GM18507 (cell line): ENCODE measurements at places on chromosomes 2 and 18.

GRCh38 chr2:215371915-215372897 lies 60.3 kb downstream of the ATIC start:
- DNase-seq: no peak

DNA sequence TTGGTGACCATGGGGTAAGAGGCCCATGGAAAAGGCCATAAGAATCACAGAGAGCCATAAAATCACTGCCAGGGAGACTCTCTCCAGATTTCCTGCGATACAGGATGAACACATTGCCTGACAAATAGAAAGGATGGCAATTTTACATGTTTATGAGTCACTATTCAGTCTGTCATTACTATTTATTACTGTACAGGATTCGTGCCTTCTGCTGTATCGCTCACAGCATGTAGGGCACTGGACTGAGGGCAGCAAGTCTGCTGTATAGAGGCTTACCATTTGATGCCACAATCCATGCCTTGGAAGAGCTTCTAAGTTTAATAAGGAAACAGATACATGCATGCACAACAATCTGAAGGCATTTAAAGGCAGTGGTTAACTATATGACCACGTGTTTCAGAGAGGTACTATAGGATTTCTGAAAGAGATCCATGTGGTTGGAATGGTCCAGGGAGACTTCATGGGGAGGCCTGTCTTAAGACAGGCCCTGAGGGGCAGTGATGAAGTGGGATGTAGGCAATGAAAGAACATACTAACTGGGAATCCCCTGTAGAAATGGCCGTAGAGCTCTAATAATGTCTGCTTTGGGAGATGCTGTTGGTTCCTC lies 702.4 kb upstream of the RAB6C start:
- DNase-seq: no peak

GRCh38 chr2:206556357-206556949 lies 85.8 kb upstream of the FAM237A start:
- DNase-seq: no peak

- DNase-seq: no peak
Observed at GRCh38 chr18:67525328-67526099, 9.0 kb upstream of the DSEL start.

DNA sequence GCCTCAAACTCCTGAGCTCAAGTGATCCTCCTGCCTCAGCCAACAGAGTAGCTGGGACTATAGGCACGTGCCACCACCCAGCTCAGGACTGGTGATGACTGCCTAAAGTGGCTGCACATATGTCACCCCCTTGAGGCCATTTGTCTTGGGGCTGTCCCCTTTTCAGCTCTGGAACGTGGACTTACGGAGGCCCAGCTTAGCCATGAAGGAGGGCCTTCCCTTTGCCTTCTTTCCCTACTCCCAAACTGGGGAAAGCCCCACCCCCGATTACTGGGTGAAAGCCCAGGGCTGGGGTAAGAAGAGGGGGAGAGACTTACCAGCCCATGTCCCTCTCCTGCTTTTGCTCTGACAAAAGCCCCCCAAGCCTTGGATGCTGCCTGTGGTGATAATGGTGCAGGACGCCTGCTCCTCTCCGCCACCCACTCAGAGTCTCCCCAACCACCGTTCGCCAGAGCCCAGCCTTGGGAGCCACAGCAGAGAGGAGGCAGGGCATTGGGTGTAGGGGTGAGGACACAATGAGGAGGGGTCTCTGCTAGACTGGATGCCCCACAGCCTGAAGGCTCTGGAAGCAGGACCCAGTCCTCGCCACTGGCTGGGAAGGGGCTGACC lies 2.5 kb upstream of the DUSP2 start:
- DNase-seq: no peak

GRCh38 chr18:34077599-34077998 lies 147.1 kb downstream of the NOL4 start:
- no peak for DNase-seq

DNA sequence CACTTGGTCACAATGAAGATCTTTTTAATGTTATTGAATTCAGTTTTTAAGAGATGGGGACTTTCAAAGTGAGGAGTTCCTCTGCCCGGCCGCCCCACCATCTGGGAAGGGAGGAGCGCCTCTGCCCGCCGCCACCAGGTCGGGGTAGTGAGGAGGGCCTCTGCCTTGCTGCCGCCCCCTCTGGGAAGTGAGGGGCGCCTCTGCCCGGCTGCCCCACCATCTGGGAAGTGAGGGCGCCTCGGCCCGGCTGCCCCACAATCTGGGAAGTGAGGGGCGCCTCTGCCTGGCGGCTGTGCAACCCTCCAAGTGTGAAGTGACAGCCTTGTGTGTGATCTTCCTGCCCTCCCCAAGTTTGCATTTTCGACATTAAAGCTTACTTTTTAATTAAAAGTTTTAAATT lies 899.3 kb downstream of the TRIB2 start:
- DNase-seq: no peak

- DNase-seq: no peak
Observed at GRCh38 chr2:38380397-38381130, 3.5 kb upstream of the ATL2 start.

GRCh38 chr2:192161656-192162290 lies 33.0 kb downstream of the TMEFF2 start:
- no peak for DNase-seq

DNA sequence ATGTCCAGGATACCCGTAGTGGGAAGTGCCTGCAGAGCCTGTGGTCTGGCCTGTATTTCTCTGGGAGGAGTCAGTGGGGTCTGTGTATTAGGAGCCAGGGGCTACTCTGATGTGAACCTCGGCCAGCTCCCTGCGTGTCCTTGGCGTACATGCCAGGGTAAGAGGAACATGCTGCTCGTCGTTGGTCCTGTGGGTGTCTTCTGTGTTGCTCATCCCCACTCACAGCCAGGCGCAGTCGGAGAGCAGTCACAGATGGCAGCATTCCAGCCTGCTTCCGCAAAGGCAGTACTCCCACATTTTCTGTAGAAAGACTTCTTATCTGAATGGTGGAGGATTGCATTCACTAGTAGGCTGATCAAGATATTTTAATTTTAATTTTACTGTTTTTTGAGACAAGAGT lies 84.9 kb downstream of the DGKD start:
- no peak for DNase-seq

DNA sequence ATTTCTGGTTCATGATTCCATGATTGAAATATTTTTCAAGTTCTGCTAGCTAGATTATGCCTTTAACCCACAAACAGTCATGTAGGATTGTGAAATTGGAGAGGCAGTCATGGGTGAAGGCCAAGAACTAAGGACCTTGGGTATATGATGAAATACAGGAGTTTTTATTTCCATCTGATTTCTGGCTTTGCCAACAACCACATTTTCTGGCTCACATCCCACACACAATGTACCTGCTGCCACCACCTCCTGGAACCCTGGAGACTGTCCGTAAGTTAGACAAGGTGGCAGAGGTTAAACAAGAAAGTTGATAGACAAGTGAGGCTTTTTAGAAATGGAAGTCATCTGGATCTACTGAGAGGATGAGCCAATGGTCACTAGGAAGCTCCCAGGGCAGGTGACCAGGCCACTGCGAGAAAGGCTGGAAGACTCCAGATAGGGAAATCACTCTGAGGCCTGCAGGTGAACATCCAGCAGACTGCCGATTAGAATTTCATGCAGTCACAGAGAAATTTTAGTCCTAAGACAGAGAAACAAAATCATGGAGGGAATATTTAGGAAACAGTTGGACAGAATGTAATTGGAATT lies 402.0 kb downstream of the ALK start:
- no peak for DNase-seq

- DNase-seq: no peak
Observed at GRCh38 chr2:190582736-190583506, 48.4 kb upstream of the NEMP2 start.

DNA sequence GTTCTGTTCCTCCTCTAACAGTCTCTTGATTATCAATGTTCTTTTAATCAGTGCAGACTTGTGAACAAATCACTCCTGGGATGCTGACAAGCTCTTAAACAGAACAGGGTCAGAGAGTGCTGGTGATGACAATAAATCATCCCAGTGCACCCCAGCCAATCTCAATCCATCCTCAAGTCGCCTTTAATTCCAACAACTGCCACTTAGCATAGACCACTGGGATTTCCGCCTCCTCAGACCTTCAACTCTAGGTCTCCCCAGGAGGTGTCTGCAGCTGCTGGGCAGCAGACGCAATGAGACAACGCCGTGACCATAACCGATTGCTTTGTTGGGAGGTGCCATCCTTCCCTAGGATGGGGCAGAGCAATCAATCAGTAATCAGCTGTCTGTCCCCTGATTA lies 184.2 kb upstream of the ACAA2 start:
- no peak for DNase-seq

- DNase-seq: no peak
Observed at GRCh38 chr18:44849361-44849760, 168.7 kb downstream of the SETBP1 start.

DNA sequence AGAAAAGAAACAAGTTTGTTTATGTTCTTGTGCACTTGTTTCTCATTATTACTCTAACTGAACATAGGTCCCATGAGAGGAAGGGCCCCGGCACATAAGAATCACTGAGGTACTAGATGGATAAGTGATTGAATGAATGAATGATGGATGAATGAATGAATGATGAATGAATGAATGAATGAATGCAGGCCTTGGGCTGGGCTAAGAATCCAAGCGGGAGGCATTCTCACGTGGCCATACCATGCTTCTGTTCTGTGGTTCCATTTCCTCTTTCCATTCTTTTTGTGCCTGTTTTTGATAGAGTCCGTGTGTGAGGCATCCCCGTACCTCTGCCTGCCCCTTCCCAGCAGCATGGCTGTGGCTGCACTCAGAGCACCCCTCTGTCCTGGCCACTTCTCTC lies 94.8 kb downstream of the SH3BP4 start:
- no peak for DNase-seq

DNA sequence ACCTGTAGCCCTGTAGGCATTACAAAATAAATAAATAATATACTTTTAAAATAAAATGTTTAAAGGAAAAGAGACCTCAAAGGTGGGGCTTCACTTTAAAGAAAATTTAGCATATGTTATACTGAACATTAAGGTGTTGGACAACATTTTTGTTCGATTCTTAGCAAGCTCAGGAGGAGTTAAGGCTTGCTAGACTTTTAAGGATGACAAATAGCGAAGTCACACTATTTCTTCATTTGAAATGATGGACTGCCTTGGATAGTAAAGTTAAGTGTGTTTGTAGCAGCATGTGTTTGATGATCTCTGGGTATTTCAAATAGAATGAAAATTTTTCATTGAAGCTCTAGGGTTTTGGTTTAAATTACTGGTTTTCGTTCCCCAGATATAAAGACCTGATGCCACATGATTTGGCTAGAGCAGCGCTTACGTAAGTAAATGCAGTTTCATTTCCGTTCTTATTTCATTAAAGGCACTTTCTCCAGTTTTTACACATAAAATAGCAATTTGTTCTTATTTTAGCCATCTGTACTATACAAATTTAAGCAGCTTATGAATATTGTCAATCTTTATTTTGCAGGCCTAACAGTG lies 24.9 kb downstream of the HADHB start:
- no peak for DNase-seq

- DNase-seq: no peak
Observed at GRCh38 chr2:53182601-53183000, 585.0 kb upstream of the CHAC2 start.

GRCh38 chr18:9860682-9861081 lies 25.1 kb upstream of the TXNDC2 start:
- DNase-seq: no peak

- no peak for DNase-seq
Observed at GRCh38 chr2:105809097-105809473, 64.4 kb downstream of the NCK2 start.

DNA sequence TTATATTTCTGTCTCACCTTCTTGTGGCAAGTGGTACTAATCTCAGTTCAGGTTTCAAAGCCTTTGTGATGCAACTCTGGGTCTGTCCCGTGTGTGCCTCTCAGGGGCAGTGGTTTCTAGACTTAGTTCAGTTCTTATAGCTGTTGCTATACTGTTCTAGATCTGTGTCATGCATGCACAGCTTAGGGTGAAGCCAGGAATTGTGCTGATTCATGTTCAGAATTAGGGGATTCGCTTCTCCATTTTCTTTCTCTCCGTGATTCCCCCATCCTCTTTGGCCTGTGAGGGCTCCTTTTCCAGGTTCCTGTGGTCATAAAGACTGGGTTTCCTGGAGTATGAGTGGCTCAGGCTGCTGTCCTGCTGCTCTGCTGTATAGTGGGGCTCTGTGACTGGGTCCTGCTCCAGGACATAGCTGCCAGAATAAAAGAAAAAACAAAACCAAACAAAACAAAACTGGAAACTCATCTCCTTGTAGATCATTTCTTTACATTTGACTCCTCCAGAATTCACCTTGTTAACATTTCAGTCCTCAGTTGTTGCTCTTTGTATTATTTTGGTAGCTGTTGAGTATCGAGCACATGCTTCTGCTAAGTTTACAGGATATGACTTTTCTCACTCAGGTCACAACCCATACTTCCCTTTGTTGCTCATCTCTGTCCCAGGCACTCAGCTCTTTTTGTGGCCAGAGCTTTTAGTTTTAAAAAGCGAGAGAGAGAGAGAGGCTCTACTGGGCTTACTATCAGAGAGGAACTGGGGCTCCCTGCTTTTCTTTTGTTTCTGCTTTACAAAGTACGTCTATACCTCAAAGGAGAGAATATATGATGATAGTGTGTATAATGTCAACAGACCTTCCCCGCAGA lies 34.2 kb downstream of the CERS6 start:
- peak; percentile 26 for DNase-seq

DNA sequence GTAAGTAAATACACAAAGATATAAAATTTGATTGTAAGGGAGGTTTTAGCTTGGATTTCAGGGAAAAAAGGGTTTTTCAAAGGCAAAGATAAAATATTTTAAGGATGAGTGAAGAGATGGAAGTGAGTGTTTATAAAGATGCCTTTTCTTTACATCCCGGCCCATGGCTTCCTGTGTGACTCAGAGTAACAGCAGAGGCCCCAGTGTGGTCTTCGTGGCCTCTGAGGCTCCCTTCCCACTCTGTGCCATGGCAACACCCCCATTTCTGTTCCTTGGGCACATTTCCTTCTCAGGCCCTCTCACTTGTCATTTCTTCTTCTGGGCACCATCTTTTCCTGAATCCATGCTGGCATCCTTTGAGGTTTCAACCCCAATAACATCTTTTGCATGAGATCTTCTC lies 92.6 kb upstream of the TMEM18 start:
- DNase-seq: no peak

GRCh38 chr18:44887227-44887631 lies 206.5 kb downstream of the SETBP1 start:
- no peak for DNase-seq

DNA sequence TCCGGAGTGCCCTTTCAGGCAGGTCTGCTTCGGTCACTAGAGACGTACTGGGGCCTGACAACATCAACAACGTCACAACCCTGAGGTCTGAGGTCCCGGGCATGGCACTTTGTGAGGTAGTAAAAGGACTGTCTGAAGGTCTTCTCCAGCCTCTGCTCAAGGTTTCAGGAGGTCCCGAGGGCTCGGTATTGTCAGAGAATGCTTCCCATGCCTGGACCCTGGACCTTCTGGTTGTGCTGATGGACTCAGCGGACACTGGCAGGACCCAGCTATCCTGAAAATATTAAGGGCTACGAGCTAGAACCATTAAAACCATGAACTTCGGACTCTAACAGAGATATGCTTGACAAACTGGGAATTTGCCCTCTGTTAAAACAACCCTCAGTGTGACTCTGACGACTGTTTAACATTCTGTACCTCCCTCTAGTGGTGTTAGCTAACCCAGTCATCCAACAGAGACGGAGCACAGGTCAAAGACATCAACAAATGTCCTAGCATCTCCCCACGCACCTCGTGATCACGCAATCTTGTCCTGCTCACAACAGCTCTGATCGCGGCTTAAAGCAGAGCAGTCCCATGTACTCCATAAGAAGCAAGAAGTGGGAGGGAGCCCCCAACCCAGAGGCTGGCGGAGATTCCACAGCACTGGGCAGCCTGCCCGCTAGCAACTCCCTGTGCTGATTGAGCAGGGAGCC lies 96.5 kb downstream of the CCDC93 start:
- DNase-seq: no peak
